ENCODE measurements at places on chromosomes 12 and 14.

- DNase-seq = no peak
These were observed 68.1 kb downstream of the NUAK1 start for GRCh38 chr12:106070611-106071010.

DNA sequence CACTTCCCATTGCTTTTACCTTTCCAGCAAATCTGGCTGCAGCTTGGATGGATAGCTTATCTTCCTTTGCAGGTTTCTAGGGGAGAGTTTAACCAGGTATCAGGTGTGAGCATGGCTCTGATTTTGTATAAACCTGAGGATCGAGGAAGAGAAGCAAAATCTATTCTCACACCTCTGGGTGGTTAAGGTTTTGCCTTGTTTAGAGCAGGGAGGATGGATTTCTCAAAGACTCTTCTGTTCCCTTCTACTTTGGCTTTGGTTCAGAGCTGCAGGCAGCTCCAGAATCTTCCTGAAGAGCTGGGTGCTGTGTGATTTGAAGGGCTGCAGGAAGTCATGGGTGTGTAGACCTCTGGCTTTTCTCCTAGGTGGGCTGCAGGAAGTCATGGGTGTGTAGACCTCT lies 1.7 kb downstream of the JDP2 start:
- no peak for DNase-seq

GRCh38 chr14:101819251-101819990 lies 57.9 kb downstream of the PPP2R5C start:
- DNase-seq = no peak

GRCh38 chr14:26137161-26137560 lies 460.7 kb downstream of the NOVA1 start:
- DNase-seq = no peak

- no peak for DNase-seq
These were observed 250.2 kb downstream of the KSR2 start for GRCh38 chr12:117718559-117718958.

DNA sequence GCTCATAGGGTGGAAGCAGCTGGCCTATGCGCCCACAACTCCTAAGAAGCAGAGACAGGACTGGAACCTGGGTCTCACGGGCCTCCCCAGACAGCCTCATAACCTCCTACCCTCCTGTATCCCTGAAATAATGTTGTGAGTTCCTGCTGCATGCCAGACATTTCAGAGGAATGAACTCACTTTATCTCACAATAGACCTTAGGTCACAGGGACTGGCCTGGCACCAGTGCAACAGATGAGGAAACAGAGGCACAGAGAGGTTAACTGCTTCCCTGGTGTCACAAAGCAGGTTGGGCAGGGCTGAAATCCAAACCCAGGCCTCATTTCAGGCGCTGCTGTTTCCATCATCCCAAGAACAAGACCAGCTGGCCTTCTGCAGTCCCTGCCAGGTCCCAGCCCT lies 5.3 kb downstream of the PHETA1 start:
- no peak for DNase-seq

GRCh38 chr12:99154216-99154982 lies 493.2 kb upstream of the GARIN6 start:
- no peak for DNase-seq

DNA sequence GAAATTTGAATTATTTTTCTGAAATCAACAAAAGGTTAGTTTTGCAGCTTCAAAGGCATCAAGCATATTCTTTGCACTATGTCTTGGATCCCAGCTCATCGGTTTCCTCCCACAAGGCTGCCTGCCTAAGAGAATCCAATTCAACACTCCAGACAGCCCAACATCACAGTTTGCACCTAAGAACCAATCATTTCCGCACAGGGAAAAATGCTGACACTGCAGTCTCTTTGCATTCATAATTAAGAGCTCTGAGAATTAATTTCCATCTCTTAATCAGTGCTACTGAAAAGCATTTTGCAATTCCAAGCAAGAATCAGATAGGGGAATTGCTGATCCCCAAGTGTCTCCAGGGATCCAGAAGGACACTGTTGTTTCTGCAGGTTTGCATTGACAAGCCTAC lies 175.9 kb downstream of the PIWIL1 start:
- no peak for DNase-seq

GRCh38 chr12:58711974-58712373 lies 208.3 kb downstream of the LRIG3 start:
- no peak for DNase-seq

DNA sequence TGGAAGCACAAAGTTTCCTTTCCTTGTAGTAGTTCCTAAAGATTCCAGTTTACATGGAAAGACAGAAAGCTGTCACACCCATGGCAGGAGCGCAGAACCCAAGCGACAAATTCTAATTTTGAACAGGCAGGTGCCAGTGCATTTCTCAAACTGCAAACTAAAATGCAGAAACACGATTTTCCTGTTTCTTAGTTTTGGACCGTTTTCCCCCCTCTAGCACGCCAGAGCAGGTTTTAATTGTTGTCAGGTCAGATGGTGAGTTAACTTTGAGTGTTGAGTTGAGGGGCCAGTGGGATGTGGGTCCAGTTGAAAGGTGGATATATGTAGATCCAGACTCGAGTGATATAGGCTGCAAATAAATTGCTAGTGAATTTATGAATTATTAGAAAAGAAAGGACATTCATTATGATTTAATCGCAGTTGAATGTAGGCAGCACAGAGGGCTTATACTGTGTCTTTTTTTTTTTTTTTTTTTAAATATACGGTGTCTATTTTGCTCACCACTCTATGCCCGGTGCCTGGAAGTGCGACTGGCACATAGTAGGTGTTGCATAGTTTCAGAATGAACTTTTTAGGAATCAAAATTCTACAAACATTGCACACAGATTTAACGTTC lies 909 bp upstream of the ETFBKMT start:
- DNase-seq = no peak

DNA sequence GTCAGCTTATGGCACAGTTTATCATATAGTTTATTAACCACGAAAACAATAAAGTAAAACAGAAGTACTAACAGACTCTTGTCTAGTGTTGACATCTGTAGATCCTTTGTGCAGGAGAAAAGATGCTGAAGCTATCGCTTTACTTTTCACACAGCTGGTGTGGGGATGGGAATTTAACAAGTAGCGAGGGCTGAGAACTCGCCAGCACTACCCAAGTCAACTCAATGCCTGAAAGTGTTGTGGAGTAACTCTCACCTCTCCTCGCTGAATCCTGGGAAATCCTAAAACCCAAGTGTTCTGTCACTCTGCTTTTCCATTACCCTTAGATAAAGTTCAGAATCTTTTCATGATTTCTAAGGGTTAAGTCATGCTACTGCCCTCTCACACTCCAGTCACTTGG lies 264.2 kb downstream of the BMP4 start:
- no peak for DNase-seq

- no peak for DNase-seq
These were observed 50.6 kb downstream of the ATP23 start for GRCh38 chr12:57992001-57992400.
